RCC 7860 (cell line): ENCODE measurements at places on chromosomes 7 and 10.

DNA sequence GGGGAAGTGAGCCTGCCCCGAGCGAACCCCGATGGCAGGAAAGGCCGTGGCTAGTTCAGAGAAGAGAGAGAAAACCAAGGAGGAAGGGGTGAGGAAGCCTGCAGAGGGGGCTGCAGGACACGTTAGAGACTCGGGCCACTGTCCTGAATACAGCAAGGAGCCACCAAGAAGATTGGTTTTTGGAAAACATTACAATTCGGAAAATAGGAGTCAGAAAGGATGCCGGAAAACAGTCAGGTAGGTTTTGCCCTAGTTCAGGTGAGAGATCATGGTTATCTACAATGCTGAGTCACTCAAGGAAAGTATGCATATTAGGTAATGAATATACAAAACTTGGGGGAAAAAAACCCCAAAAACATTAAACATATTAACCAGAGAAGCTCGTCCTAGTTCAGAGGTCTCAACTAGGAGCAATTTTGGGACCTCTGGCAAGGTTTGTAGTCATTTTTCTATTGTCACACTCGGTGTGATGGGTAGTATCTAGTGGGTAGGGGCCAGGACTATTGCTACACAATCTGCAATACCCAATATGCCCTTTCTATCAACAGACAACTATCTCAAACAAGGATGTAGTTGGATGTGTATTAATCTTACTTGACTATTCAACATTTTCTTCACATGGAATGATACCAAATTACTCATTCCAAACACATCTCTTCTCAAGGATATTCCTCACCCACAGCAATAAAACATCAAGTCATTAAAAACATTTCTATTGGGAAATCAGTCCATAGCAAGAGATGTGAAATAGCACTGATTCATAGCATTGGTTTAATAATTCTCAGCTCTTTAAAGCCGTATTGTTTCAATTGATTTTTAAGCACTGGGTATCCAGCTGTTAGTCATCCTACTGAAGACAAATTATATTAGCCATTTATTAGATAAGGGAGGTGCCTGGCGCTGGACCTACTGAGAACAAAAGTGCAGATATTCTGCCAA, 74.4 kb upstream of the RSU1 start:
- peak; percentile 94 for DNase-seq

DNA sequence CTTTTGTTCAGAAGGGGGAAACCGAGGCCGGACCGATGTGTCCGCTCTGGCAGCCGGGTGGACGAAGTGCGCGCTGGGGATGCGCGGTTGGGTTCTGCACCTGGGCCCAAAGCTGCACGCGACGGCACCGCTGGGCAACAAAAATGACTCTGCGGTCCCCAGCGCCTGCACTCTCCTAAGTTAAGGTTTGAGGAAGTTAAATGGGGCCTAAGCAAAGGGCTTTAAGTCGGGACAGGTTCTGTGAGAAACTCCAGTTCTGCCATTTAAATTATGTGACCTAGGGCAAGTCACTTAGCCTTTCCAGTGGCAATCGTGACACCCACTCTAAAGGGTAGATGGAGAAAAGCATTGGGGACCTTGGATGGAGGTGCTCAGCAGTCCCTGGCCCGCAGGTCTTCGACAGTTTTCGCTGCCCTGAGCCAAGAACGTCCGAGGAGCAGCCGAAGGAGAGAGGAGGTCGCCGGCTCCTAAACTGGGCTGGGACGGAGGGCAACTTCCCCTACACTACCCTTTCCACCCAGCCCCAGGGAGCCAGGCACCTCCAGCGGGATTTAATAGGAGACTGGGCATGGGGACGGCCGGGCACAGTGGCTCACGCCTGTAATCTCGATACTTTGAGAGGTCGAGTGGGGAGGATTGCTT, 534 bp upstream of the ACBD5 start:
- no peak for DNase-seq

DNA sequence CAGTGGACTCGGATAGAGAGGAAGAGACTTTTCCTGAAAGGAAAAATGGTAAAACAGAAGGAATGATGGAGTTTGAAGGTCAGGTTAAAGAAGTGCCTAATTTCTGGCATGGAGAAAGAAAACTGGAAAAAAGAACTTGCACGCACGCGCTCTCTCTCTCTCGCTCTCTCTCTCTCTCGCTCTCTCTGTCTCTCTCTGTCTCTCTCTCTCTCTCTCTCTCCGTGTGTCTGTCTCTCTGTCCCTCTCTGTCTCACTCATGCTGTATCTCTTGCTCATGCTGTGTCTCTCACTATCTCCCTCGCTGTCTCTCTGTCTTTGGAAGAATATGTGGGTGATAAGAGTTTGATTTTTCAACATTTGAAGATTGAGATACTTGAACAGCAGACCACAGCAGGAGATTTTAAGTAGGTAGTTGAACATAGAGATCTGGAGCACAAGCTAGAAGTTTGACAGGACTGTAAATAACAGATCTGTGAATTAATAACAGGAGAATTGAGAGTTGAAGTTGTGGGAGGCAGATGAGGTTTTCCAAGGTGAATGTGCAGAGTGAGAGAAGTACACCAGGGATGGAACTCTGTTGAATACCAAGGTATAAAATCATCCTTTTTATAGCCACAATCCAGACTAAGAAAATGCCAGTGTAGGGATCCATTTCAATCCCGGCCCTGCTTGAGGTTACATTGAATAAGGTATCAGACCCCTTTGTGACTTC, 33.1 kb downstream of the ADD3 start:
- peak; percentile 84 for DNase-seq

DNA sequence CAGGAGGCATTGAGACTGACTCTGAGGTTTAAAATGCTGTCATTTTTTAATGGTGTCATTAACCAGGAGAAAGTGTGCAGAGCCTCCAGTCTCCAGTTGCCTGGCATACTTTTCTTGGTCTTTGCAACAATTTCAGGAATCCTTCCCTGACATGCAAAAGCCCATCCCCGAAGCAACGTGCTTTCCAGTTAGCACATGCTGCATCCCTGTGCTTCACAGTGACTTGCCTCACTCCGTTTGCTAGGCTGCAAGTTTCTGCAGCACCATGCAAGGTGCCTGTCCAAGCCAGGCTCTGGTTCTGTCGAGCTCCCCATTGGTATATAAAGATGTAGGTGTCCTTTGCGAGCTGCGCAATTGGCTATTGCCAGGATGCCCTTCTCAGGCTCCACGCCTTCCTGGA, 135.0 kb downstream of the GALNT17 start:
- no peak for DNase-seq

GRCh38 chr10:101655570-101655969, 39.4 kb downstream of the FBXW4 start:
- no peak for DNase-seq

- DNase-seq, result no peak
Observed at GRCh38 chr10:101258179-101258885, 29.1 kb upstream of the LBX1 start.

DNA sequence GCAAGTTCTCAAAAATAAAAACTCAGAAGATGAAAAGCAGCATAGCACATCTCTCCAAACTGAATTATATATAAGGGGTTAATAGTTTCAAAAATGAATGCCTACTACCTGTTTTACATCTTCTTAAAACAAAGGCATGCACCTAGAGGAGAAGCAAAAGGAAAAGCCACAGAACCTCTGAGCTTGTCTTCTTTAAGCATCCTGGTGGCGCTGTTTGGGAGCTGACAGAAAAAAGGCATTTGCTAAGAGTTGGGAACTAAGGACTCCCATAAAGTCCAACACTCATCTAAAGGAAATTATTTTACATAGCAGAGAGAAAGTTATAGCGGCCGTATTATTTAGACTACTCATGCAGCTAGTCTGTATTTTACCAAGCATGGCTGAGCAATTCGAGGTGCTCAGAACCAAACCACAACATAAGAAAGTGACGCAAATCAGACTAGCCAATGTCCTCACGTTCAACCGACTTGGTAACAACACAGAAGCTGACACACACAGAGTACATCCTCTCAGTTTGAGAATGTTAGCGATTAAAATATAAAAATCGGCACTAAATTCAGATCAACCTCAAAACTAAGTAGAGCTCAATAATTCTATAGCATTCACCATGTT, 38.8 kb downstream of the PTN start:
- DNase-seq, result no peak

- no peak for DNase-seq
Observed at GRCh38 chr7:4102231-4102841, 579.8 kb upstream of the FOXK1 start.

DNA sequence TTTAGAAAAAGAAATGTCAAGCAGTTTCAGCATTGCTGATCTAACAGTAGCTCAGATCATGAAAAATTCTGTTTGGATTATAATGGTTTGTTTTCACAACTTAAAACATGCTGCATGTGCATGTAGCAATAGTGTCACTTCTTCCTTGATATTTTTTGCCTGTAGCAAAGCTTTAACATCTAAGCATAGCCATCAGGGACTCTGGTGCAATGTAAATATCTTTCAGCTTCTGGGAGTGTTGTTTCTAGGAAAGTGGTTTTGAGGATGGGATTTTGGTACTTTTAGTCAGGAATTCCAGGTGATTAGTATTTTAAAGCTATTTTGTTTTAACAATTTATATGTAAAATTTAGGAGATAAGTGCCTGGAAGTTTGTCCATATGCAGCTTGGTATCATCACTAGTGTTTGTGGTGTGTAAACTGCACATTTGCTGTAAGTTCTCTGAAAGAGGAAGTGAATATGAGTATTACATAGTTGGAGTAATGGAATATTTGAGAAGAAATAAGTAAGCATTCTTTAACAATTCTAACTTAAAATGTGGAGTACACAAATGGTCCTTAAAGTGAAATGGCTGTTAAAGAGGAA, 1.9 kb downstream of the RSBN1L start:
- no peak for DNase-seq

- DNase-seq, result peak; percentile 85
Observed at GRCh38 chr10:103659674-103660363, 166.3 kb downstream of the NEURL1 start.

- no peak for DNase-seq
Observed at GRCh38 chr7:144659211-144659610, 176.6 kb downstream of the TPK1 start.

DNA sequence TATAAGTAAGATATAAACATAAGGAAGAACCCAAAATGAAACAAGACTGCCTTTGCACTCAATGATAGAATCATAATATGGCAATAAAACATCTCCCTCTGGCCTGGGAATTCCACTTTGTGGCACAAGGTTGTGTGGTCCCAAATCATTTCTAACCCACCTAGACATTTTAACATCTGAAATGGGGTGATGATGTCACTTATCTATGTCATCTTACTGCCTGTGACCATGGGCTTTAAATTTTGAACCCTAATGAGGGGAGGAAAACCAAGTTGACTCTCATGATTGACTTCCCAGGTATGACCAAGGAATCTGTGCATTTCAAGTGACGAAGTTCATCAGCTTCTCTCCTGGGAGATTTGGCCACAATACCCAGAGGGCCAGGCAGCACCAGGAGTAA, 24.5 kb upstream of the ACSM6 start:
- DNase-seq, result no peak

DNA sequence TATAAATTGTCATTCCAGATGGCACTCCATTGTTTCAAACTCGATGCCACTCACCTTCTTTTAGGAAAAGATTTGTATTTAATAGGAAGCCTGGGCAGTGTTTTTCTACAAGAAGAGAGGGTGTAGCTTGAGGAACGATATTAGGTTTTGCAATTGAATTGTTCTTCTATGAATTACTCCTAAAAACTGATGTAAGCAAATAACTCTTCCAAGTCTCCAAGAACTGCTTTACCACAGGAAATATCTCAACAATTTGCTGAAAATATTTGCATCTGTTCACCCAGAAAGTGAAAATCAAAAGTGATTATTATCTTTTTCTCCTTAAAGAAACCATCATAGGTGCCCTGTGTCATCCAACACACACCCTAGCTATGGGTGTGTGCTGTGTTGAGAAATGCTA, 261.3 kb upstream of the MEOX2 start:
- no peak for DNase-seq

GRCh38 chr7:116598278-116598677, 73.4 kb downstream of the CAV1 start:
- DNase-seq, result no peak

- DNase-seq, result no peak
Observed at GRCh38 chr7:41098402-41098801, 604.5 kb downstream of the INHBA start.

GRCh38 chr7:7972922-7973594, 4.5 kb downstream of the GLCCI1 start:
- DNase-seq, result no peak

GRCh38 chr10:101575091-101575490, 13.0 kb downstream of the POLL start:
- DNase-seq, result no peak

- DNase-seq, result no peak
Observed at GRCh38 chr10:33731322-33731721, 396.9 kb upstream of the NRP1 start.

GRCh38 chr7:92813390-92814024, 22.9 kb downstream of the CDK6 start:
- DNase-seq, result no peak

GRCh38 chr10:100999742-101000126, at the start of gene LZTS2:
Gene LZTS2, plus strand, starts transcription at chr10:100999808. Its CDS starts 2,731 bp downstream, at chr10:101002539.
- no peak for DNase-seq

DNA sequence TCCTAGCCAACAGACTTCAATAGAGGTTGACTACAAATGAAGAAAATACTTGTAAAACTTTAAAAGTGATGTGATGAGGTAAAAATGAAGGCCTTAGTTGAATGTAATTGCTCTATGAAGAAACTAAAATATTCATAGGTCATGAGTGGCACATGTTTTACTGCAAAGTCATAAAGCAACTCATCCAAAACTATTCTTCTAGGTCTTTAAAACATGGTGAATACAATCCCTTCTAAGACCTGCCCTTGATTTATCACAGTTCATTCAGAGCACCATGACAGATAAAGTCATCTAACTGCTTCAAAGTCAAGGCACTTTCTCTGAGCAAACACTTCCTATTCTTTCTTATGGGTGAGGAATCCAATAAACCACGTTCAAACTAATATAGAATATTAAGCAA, 713.5 kb downstream of the SORCS1 start:
- DNase-seq, result no peak

GRCh38 chr7:92766461-92767003, 69.8 kb downstream of the CDK6 start:
- DNase-seq, result peak; percentile 78

GRCh38 chr10:75331081-75331480, 70.5 kb downstream of the ZNF503 start:
- DNase-seq, result no peak

DNA sequence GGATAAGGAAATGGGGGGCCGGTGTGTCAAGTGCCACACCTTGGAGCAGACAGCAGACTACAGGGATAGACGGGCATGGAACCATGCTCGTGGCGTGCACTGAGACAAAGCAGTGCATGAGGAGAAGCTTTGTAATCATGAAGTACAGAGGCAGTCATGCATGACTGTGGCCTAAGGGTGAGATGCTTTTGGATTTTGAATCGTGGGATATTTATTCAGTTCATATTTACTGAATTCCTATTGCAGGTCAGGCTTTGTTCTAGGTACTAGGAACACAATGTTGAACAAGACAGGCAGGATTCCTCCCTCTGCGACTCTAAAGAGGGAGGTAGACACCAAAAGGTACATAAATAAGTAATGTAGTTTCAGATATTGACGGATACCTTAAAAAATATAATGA, 597.6 kb downstream of the PARD3 start:
- no peak for DNase-seq

- peak; percentile 30 for DNase-seq
Observed at GRCh38 chr10:33145451-33146188, 187.6 kb upstream of the ITGB1 start.
